ENCODE measurements at places on chromosomes 5 and 9. TPM values are rescaled to one million over a fixed set of nuclear protein-coding genes. Genes with fewer than 3 reads are reported as not detected.

- no peak for DNase-seq
These were observed 412.7 kb downstream of the CDH10 start for GRCh38 chr5:24232041-24232440.

WDR31 gene
- total RNA-seq, result 0.22 TPM

DNA sequence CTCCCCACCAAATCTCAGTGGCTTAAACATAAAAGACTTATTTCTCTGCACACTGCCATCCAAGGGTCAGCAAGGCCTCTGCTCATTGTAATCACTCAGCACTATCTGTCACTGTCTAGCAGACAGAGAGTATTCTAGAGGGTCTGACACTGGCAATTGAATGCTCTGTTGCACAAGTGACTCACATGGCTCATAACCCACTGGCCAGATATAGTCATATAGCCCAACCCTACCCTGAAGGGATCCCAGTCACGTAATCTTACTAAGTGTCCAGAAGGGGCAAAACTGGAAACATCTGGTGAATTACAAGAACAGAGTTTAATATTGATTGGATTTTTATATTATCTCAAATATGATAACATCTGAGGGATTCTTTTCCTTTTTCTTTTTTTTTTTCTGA is 80.7 kb downstream of the TSSK1B start:
- DNase-seq, result peak; percentile 35

GGTA1 gene
- total RNA-seq, result not detected

GRCh38 chr5:998246-999031 is 10.2 kb upstream of the NKD2 start:
- no peak for DNase-seq

GRCh38 chr9:77922591-77922990 is 109.0 kb downstream of the GNAQ start:
- no peak for DNase-seq

- peak; percentile 25 for DNase-seq
These were observed 18.0 kb downstream of the DNLZ start for GRCh38 chr9:136345281-136346156.

DNA sequence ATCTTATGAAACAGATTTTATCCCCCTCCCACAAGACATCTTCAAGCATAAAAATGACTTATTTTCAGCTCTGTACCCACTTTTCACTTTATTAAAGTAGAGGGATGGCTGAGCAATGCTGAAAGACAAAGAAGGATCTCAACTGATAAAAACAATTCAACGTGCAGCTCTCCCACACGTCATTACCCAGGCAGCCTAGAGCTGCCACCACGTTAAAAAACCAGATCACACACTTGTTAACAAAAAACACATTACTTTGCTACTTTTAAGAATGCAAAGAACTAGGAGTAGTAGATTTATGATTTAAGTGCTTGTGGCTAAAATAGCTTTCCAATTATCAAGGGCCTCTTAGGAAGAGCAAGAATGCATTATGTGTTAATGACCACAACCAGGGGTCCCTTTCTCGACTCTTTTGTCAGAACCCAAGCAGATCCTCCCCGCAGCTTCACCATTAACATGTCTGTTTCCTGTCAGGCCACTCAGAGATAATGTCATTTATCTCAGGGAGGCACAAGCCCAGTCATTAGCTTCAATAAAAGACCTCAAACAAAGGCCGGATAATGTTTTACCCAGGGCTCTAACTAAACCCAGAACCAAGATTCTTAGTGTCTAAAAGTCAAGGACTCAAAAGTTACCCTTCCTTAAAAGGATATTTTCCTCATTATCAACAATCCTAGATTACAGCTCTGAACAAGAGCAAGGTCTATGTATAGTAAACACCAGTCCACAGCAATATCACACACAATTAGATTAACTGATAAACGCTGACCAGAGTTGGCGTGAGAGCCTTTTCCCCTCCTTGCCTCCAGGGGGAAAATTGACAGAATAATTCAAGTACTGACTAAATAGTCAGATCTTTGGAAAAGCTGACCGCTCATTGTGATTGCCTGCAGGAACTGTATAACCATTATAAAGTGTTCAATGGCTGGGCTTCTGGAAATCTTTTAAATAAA is 7.5 kb downstream of the ZNF608 start:
- peak; percentile 24 for DNase-seq

GRCh38 chr5:155783791-155784190 is 543.2 kb upstream of the SGCD start:
- no peak for DNase-seq

ORM2 gene
- not detected for total RNA-seq

GRCh38 chr9:79409182-79409823 is 162.5 kb upstream of the TLE4 start:
- DNase-seq, result no peak

- DNase-seq, result no peak
These were observed 9.9 kb downstream of the PRUNE2 start for GRCh38 chr9:76896035-76896434.

GRCh38 chr5:173075137-173075843 is 19.1 kb downstream of the CREBRF start:
- DNase-seq, result no peak

- DNase-seq, result no peak
These were observed 206.4 kb downstream of the ENC1 start for GRCh38 chr5:74433896-74434829.

GRCh38 chr9:83569326-83569725 is 31.1 kb upstream of the FRMD3 start:
- DNase-seq, result no peak

SPINK4 gene
- total RNA-seq, result not detected

GRCh38 chr9:84270847-84271530 is 69.6 kb downstream of the SLC28A3 start:
- DNase-seq, result no peak

SLC6A19 gene
- not detected for total RNA-seq

- DNase-seq, result peak; percentile 61
These were observed 17.0 kb downstream of the CAMK2A start for GRCh38 chr5:150272531-150272930.

DNA sequence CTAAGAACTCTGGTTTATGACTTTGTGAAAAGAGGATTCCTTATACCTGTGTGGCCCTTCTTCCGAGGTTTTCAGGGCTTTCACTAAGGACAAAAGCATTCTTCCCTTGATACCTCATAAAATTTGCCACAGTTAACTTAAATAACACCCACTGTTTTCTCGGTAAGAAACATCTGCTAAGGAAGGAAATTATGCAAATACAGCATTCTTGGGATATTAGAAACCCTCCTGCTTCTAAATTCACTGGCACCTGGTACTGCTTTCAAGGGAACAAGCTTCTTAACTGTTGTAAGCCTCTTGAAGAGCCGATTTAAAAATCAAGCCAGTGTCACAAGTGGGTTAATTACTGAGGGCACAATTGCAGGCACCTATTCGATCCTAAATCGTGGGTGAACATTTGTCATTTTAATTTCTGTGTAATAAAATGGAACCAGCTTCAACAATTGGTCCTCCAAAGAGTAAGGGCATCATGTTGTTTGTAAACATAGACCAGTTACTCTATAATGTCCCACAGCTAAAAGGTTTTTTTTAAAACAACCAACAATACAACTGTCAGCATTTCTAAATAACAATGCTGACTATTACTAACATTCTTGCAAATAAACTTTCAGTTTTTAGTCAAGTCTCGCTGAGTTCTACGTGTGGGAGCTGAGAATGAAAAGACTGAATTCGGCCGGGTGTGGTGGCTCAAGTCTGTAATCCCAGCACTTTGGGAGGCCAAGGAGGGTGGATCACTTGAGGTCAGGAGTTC is 26.6 kb downstream of the AK3 start:
- no peak for DNase-seq

DNA sequence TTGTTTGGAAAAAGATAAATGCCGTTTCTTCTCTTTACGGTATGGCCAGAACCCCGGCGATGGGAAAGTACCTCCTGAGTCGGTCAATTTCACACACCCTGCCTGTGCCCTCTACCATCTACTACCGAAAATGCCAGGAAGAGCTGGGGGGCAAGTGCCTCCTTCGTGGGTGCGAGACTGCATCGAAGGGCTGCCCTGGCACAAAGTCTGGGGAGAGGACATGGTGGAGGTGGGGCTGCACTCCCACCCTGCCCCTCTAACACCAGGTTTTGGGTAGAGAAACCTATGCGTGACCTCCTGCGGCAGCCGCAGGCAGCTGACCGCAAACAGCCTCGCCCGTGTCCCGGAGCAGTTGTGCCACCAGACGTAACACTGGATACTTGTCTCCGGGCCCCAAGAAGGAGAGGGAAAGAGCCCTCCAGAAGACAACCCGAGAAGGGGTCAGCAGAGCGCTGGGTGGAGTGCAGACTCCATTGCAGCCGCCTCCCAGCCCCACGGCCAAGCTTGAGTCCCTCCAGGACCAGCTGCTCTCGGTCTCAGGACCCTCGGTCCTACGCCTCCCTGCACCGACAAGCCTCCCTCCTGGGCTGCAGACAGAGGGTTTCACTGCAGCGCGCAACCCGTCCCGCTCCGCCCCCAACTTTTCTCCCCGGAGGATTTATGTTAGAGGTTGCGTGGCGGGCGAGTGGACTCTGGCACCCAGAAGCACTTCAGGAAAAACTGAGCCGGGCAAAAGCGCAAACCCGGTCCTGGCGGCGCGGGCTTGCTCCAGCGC is 823 bp upstream of the PRDM6 start:
- peak; percentile 18 for DNase-seq

GRCh38 chr9:120663380-120663779 is 50.9 kb downstream of the MEGF9 start:
- DNase-seq, result no peak

DNA sequence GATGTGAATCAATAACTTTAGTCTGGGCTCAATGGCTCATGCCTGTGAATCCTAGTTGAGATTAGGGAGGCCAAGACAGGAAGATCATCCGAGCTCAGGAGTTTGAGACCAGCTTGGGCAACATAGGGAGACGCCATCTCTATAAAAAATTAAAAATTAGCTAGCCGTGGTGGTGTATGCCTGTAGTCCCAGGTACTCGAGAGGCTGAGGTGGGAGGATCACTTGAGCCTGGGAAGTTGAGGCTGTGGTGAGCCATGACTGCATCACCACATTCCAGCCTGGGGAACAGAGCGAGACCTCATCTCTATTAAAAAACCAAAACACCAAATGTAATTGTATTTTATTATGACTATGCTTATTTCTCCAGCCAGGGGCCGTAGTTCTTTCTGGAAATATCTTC is 69.6 kb upstream of the NR5A1 start:
- DNase-seq, result peak; percentile 34

GRCh38 chr9:135888126-135888765 is 19.1 kb downstream of the CAMSAP1 start:
- no peak for DNase-seq

RGS7BP gene
- not detected for total RNA-seq

Measured in M059J (cell line).